ENCODE measurements at places on chromosomes 7 and 10. TPM values are rescaled to one million over a fixed set of nuclear protein-coding genes. Genes with fewer than 3 reads are reported as not detected.
A peak's percentile ranks its signal among the peaks of the same experiment; 100 is the strongest.

GRCh38 chr10:5623081-5623748, 43.2 kb downstream of the ASB13 start:
- H3K27me3 ChIP-seq = no peaks in the 10 kb centered on the region
- DNase-seq = peak; percentile 87
- H3K36me3 ChIP-seq = no peaks in the 10 kb centered on the region
- H3K4me1 ChIP-seq = peaks cover 5% of the 10 kb centered on the region

Gene PLXNA4
- 47.2 TPM for total RNA-seq

GRCh38 chr7:106840342-106840741, 24.7 kb upstream of the PIK3CG start:
- peaks cover 3% of the 10 kb centered on the region for H3K36me3 ChIP-seq
- H3K27me3 ChIP-seq = peaks cover 3% of the 10 kb centered on the region
- no peaks in the 10 kb centered on the region for H3K4me1 ChIP-seq
- H3K4me3 ChIP-seq = no peak overlapping the region
- no peak for DNase-seq

Gene DLX6
- not detected for total RNA-seq

DNA sequence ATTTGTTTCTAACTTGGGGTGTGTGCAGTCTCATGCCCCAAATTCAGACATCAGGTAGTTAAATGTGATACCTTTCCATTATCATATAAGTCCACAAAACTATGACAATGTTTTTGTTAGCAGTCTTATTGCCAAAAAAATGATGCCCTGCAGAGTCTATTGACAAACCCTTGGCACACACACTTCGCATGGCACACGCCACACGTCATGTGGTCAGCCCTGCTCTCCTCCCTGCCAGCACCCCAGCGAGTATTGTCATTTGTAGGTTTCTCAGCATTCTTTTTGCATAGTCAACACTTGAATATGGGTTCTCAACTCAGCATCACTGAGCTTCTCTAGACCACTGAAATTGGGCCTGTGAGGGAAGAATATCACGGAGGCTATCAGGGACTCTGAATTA, 356.0 kb downstream of the INHBA start:
- H3K4me1 ChIP-seq = no peaks in the 10 kb centered on the region
- no peak overlapping the region for H3K4me3 ChIP-seq
- H3K27ac ChIP-seq = no peak overlapping the region
- no peaks in the 10 kb centered on the region for H3K27me3 ChIP-seq
